NCI-H2081 treated with DMSO at 0.1 percent for 48 hours (cell line): ENCODE measurements at places on chromosomes 2 and 18.

DNA sequence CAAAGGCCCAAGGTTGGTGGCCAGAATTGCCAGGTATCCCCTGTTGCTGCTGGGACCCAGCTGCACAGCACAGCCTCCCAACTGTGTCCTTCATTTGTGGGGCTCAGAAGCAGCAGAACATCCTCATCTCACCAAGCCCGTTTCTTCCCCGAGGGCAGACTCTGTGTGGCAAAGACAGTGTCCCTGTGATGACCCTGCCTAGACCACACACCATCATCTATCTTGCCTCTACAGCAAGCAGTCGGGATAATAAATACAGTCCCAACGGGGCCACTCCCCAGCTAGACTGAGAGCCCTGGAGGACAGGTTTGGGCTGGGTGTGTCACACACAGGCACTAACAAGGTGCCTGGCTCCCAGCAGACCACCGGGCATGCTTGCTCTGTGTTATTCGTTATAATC, 93.4 kb downstream of the PTGR3 start:
- DNase-seq = no peak

GRCh38 chr2:60028849-60029565, 524.4 kb downstream of the BCL11A start:
- no peak for DNase-seq

GRCh38 chr2:60447943-60448342, 105.5 kb downstream of the BCL11A start:
- no peak for DNase-seq

- DNase-seq = no peak
Measured at GRCh38 chr2:180559771-180560170, 420.6 kb upstream of the UBE2E3 start.

GRCh38 chr2:29502460-29502911, 387.3 kb downstream of the CLIP4 start:
- DNase-seq = no peak

GRCh38 chr18:77716282-77716681, 466.6 kb downstream of the GALR1 start:
- DNase-seq = no peak

- DNase-seq = no peak
Measured at GRCh38 chr18:34592961-34593382, 117.1 kb upstream of the DTNA start.

- no peak for DNase-seq
Measured at GRCh38 chr2:1947316-1947715, 203.0 kb upstream of the PXDN start.

- DNase-seq = no peak
Measured at GRCh38 chr2:158735822-158736580, 59.1 kb upstream of the DAPL1 start.

DNA sequence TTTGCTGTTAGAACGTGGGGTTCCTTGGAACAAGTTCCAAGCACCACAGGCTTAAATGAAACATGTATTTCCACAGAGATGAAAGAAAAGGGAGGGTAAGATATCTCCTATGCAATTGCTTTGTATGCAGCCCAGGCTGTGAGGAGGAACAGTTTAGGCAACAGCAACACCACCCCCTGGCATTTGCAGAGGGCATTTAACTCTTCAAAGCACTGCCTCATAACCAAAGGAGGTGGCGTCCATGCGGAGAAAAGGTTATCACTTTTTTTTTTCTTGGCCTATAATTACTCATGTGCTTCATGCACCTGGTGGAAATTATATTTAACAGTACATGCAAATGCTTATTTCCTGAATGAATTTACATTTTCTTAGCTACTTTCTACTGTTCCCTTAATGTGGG, 286.0 kb downstream of the LPIN1 start:
- no peak for DNase-seq
